ENCODE measurements at places on chromosomes 4 and X. TPM values are rescaled to one million over a fixed set of nuclear protein-coding genes. Genes with fewer than 3 reads are reported as not detected.

DNA sequence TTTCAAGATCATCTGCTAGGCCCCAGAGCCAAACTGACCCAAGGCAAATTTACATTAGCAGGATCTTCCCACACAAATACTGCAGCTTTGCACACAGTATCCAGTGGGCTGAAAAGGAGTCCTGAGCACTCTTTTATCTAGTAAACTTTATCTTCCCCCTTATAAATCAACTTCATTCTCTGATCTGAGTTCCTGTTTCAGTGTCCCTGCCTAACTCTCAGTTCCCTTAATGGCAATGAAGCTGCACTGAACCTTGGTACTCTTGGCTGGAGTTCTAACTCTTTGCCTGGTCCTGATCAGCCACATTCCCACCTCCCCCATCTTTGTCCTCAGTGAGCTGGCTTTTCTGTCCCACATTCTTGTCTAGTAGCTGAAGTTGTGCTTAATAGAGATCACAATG lies 37.4 kb downstream of the EDA2R start:
- DNase-seq, result no peak

GRCh38 chr4:67035986-67036385 lies 509.3 kb downstream of the CENPC start:
- DNase-seq, result no peak

DNA sequence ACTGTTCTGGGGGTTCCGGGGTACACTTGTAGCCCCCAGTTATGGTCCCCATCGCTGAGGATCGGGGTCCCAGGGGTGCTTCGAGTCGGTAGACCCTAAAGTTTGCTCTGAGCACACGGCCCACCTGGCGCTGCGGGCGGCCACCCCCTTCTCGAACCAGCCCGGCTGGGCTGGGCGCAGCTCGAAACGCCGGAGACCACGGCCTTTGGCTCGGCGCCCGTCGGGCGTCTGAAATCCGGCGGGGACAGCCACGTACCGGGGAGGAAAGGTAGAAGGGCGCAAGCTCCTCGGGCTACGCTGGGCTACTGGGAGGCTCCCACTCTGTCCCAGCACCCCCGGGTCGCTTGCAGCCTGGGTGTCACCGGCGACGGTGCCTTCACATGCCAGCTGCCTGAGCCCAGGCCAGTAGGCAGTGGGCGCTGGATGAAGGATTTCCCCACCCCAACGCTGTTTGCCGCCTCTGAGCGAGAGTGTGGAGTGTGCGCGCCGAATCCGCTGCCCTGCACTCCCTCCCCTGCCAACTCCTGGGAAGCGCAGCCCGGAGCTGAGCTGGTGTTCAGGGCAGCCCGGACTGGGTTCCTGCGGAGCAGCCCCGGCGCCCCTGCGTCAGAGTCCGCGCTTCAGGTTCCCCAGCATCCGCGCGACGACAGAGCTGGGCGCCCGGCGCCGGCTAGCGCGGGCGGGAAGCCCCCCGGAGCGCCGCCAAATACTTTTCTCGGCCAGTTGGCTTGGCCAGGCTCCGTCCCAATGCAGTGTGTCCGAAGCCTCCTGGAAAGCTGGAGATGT lies 637 bp downstream of the MAMLD1 start:
- no peak for DNase-seq

- DNase-seq, result no peak
These were observed 51.7 kb downstream of the FAM53A start for GRCh38 chr4:1632109-1633104.

Gene HTR2C
- total RNA-seq, result not detected

Data from T-cell (primary cell).